ENCODE measurements at places on chromosomes 12 and 14.

DNA sequence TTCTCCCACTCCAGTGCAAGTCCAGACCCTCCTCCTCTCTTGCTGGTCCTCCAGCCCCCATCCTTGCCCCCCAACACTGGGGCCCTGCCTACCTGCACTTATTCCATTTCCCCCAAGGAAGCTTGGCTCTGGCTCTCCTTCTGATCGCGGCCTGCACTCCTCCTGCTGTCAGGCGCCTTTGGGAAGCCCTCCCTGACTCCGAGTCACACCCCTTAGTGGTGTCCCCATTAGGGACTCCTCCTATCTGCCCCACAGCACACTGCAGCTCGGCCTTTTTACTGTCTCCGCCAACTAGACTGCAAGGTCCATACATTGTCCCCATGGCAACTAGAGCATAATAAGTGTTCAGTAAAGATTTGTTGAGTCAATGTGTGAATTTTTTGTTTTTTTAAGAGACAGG is 32.9 kb downstream of the FIGNL2 start:
- no peak for DNase-seq

DNA sequence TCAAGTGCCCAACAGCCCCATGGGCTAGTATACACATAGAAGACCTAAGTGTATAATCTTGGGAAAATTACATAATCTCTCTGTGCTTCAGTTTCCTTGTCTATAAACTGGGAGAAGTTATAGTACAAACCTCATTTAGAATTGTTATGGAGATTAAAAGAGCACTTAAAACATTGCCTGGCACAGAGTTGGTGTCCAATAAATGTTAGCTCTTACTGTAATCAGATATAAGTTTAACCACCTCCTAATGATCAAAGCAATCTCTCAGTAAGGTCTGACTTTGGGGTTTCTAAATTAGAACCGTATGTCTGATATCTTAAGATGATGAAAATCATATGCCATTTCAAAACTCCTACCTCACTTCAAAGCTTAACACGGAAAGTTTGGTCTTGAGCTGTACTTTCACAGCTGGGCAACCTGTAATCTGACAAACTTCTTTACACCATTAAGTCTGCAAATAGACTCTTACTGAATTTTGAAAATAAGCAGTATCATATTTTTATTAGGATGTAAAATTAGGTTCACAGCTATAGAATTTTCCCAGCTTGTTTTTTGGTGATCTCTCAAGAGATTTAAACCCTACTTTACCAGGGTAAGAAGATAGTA is 58.6 kb upstream of the MYBPC1 start:
- DNase-seq: no peak

DNA sequence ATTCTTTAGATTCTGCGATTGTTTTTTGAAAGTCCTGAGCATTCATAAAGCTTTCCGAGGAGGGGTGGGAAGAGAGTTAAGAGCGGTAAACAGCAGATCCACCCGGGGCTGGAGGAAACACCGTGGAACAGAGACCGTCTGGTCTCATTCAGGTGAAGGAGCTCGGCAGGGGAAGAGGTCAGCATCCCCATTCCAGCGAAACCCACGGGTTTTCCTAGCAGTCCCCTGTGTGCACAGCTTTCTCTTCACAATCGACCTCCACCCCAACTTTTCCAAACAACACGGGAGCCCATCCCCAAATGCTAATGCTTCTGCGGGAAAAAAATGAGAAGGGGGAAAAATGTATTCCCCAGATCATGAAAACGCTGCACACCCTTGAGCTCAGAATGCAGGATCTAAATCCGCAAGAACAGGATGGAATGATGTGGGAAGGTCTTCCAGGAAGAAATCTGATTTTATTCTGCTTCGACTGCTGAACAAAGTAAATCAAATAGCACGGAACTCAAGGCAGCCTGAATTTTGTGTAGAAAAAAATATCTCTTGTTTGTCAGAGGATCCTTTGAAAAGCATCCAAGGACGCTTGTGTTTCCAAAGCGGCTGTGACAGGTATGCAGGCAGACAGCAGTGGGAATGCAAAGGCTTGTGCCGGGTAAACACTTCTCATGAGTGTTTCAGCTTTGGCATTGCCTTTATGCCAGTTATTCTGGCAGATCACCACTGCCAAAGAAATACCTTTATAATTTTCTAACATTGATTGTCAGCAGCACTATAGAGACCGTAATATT is 128.8 kb downstream of the NDUFA12 start:
- DNase-seq: no peak

- DNase-seq: no peak
Observed at GRCh38 chr12:104522985-104523722, 66.4 kb downstream of the CHST11 start.

GRCh38 chr14:23604675-23605170 is 26.1 kb upstream of the JPH4 start:
- DNase-seq: no peak

- no peak for DNase-seq
Observed at GRCh38 chr14:35435177-35435576, 30.6 kb upstream of the NFKBIA start.

DNA sequence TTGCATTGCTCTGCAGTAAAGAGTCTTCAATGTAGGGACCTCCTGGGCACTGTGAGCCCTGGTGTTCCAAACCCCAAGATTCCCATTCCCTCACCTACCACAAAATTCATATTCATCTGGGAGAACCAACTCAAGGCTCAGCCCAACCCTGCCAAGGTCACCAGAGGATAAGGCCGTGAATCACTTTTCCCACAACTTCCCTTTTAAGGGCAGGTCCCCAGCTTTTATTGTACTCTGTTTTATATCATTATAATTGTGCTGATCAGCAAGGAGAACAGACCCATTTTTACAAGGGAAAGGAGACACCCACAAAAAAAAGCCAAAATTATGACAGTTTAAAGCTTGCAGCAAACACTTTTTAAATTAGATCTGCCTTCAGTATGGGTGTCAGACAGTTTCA is 363.0 kb upstream of the FKBP4 start:
- no peak for DNase-seq

DNA sequence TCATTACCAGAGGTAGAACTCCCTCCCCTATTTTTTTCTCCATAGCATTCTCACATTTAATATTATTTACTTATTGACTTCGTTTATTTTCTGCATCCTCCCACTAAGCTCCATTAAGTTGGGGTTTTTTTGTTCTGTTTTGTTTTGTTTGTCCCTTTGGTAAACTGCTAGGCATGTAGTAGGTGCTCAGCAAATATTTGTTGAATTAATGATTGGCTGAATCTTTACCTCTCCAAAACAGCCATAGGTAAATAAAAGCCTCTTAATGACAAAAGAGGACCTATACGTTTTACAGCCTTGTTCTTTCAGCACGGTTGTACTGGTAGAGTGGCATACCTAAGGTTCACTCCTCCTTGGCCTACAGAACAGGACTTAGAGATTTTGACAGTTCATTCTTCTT is 52.0 kb downstream of the PRORP start:
- DNase-seq: no peak

DNA sequence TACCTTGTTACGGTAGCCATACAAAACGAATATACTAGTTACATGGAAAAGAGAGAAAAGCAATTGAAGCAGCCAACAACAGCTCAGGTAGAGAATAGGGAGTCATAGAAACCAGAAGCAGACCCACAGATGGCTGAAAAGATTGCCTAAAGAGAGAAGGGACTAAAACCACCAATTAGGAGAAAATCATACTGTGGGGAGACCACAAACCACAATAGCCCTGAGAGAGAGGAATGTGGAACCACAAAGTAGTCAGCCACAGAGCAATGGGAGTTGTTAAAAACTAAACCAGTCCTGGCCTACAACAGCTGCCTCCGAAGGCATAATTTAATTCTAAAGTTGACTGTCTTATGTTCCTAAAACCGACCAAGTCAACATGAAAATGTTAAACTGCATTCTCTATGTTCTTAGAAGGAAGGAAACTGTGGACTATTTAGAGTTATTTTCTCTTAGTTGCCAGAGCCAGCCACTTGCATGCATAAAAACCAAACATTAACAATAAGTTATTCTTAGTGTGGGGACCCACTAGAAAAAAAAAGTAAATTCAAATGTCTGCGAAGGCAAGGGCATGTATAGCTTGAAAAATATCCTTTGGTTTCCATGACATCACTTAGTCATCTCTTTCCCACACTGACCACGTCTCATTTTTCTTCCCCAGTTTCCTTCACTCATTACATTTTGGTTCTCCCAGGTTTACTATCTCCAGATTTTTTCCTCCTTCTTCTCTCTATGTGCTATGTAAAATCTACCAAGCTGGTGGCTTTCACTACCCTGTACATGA is 398.1 kb downstream of the NOVA1 start:
- no peak for DNase-seq

DNA sequence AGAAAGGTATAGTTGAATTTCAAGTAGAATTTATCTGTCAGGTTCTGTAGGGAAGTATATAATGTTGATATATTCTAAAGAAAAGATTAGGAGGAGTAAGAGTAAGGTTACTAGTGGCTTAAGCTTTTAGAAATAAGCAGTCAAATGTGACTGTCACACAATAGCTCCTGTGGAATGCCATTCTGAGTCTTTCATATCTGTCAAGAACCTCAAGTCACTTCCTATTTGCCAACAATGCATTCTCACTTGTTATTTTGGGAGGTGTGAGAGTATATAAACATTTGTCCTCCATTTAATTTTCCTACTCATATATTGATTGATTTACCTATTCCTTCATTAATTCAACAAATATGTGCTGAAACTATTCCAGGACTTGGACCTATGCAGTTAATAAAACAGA is 11.7 kb downstream of the CLEC9A start:
- no peak for DNase-seq

DNA sequence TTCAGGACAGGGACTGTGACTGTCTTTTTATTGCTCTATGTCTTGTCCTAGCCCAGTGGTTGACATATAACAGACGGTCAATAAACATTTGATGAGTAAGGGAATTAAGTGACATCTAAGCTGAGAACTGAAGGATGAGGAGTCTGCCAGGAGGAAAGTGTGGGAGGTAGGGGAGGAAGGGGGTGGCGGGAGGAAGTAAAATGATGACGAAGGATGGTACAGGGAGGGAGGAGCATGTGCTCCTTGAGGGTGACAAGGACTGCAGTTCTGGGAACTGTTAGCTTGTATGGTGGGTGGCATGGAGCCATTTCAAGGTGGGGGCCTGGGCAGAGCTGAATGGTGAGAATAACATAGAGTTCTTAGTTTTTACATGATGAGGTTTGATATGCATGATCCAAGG is 64.4 kb downstream of the RGS6 start:
- no peak for DNase-seq

GRCh38 chr12:87661786-87662377 is 367.3 kb downstream of the C12orf50 start:
- DNase-seq: no peak

DNA sequence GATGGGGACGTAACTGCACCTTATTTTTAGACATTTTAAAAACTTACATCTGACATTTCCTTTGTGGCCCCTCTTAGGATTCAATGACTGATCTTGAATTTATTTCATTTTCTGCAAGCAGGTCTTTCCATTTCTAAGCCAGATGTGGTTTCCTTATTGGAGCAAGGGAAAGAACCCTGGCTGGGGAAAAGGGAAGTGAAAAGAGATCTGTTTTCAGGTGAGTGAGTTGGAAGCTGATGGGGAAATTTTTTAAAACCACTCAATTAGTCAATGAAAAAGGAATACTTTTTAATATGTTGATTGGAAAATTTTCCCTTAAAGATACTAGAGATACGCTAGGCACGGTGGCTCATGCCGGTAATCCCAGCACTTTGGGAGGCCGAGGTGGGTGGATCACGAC is 2.6 kb downstream of the ZNF140 start:
- no peak for DNase-seq

DNA sequence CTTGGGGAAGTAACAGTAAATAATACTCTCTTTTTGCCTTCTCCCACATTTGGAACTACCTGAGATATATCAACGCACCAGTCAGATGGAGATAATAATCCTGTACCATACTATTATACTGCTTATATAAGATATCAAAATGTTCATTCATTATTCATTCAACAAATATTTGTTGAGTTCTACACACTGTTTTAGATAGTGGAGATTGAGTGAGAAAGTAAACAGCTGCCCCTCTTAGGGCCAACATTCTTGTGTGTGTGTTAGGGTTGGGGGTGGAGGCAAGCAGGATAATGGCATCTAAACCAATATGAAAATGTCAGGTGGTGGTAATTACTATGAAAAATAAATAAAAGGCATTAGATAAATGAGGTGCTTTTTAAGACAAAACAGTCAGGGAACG is 14.0 kb downstream of the MIS18BP1 start:
- DNase-seq: no peak

GRCh38 chr12:111840807-111841206 is 1.2 kb upstream of the MAPKAPK5 start:
- no peak for DNase-seq

DNA sequence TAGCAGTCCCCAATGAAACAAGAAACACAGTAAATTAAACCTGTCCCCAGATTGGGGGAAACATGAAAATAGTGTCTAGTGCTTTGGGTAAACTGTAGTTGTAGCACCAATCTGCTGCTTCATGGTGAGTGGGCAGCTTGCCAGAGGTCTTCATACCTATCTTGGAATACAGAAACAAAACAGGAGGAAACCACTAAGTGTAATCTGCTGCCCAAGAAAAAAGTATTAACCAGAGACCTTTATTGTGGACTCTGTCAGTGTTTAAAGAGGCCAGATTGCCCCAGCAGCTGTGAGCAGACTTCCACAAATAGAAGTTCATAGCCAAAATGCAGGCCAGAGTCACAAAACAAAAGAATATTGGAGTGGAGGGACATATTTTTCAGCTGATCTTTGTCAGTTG is 2.3 kb downstream of the ISCU start:
- DNase-seq: no peak

DNA sequence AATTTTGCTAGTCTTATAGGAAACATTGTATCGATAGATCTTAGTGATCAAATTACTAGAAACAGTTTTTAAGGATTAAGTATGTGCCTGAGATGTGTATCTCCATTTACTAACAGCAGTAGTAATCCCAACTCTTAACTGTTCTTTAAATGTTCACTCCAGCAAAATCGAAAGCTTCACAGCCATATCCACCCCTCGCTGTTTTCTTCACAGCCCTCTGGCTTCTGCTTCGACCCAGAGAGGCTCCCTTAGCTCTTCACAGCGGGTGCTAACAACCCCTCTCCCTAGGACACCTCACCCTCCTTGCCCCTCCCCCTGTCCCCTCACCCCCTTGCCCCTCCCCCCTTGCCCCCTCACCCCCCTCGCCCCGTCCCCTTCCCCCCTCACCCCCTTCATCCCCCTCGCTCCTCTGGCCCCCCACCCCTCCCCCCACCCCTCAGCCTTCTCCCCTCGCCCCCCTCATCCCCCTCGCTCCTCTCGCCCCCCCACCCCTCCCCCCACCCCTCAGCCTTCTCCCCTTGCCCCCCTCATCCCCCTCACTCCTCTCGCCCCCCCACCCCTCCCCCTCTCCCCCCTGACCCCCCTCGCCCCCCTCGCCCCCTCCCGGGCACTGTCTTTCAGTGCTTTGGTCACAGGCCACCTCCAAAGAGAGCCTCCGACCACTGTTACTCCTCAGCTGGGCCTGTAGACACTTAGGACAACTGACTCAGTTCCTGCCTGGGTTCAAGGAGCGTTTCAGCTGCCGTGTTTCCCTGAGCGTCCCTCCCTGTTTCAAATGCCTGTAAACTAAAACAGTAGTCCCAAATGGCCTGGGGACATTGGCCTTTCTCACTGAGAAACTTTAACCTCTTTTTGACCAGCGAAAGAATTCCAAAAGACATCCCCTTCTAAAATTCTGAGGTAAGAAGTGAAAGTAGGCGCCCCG is 46.0 kb upstream of the DYNC1H1 start:
- no peak for DNase-seq

- no peak for DNase-seq
Observed at GRCh38 chr12:34097213-34097612, 74.9 kb downstream of the ALG10 start.
